Activated naive CD8-positive, alpha-beta T cell treated with anti-CD3 and anti-CD28 coated beads for 36 hours (primary cell): ENCODE measurements at places on chromosomes 7 and 10.

GRCh38 chr10:27838361-27838760 lies 92.7 kb upstream of the MKX start:
- DNase-seq: no peak

GRCh38 chr10:45040921-45041542 lies 40.3 kb downstream of the ZNF22 start:
- DNase-seq: no peak

GRCh38 chr10:75028049-75028448 lies 83.4 kb upstream of the SAMD8 start:
- DNase-seq: no peak

GRCh38 chr10:78699971-78700370 lies 368.8 kb upstream of the ZMIZ1 start:
- no peak for DNase-seq

GRCh38 chr10:71221586-71222202 lies 9.3 kb downstream of the UNC5B start:
- no peak for DNase-seq

GRCh38 chr7:130823060-130823459 lies 89.1 kb upstream of the KLF14 start:
- no peak for DNase-seq

DNA sequence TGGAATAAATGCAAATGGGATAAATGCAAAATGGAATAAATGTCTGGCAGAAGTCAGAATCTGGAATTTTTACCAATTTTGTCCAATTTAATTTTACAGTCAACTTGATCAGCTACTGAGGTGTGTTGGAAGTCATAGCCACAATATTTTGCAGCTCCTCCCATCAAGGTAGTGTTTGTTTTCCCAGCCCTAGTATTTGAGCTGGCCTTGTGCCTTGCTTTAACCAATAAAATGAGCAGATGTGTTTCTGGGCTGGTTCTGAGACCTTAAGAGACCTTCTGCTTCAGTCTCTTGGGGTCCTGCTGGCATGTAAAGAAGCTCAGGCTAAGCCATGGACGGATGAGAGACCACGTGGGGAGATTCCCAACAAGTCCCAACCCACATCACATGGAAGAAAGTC lies 42.7 kb upstream of the RSBN1L start:
- DNase-seq: no peak

GRCh38 chr7:54159088-54159487 lies 383.1 kb upstream of the VSTM2A start:
- DNase-seq: no peak

DNA sequence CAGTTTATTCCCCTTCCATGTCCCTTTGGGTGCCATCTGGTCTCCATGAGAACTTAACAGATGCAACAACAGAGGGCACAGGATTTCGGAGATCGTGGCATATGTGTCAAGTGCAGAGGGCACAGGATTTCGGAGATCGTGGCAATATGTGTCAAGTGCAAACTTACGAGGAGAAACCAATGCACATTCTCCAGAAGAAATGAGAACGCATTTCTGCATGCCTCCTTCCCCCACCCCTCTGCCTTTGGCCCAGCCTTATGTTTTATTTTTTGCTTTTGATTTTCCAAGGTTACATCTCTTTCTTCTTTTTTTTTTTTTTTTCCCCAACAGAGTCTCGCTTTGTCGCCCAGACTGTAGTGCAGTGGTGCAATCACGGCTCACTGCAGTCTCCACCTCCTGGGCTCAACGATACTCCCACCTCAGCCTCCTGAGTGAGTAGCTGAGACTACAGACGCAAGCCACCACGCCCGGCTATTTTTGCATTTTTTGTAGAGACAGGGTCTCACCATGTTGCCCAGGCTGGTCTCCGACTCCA lies 586 bp upstream of the ANKRD26 start:
- DNase-seq: peak; percentile 35

DNA sequence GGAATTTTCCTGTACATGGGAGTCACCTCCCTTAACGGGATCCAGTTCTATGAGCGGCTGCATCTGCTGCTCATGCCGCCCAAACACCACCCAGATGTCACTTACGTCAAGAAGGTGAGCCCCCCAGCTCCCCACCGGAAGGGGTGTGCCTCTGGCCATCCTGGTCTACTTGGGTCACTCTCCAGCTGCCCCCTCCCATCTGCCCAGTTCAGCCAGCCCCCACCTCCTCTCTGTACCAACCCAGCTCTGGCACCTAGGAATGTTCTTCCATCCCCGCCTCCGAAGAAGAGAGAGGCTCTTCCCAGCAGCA lies 5.0 kb downstream of the FASTK start:
- DNase-seq: no peak

- no peak for DNase-seq
Observed at GRCh38 chr10:26738301-26738911, 40.9 kb downstream of the PDSS1 start.
